NCI-H2081 treated with DMSO at 0.1 percent for 48 hours (cell line): ENCODE measurements at places on chromosomes 4 and X.

GRCh38 chrX:44261286-44261685, 82.2 kb downstream of the EFHC2 start:
- no peak for DNase-seq

DNA sequence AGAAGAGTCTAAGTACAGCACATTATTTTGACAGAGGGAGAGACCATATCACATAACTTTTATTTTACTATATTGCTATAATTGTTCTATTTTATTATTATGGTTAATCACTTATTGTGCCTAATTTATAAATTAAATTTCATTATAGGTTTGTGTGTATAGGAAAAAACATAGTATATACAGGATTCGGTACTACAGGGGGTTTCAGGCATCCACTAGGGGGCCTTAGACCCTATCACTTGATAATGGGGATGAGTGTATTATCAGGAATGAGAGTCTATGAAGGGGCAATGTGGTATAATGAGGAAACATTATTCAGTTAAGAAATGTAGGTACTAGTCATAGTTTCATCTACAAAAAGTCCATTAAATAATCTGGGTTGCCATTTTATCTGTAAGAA, 833.1 kb downstream of the C4orf33 start:
- no peak for DNase-seq

DNA sequence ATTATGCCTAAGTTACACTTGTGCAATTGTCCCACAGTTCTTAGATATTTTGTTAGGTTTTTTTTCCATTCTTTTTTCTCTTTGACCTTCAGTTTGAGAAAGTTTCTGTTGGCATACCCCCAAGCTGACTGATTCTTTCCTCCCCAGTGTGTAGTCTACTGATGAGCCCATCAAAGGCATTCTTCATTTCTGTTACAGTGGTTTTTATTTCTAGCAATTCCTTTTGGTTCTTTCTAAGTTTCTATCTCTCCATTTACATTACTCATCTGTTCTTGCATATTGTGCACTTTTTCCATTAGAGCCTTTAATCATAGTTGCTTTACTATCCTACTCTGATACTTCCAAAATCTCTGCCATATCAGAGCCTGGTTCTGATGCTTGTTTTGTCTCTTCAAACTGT, 31.9 kb downstream of the CASP6 start:
- DNase-seq, result no peak

GRCh38 chr4:152106113-152106763, 345.4 kb upstream of the GATB start:
- DNase-seq, result no peak

GRCh38 chr4:176805155-176805554, 12.4 kb upstream of the VEGFC start:
- no peak for DNase-seq

DNA sequence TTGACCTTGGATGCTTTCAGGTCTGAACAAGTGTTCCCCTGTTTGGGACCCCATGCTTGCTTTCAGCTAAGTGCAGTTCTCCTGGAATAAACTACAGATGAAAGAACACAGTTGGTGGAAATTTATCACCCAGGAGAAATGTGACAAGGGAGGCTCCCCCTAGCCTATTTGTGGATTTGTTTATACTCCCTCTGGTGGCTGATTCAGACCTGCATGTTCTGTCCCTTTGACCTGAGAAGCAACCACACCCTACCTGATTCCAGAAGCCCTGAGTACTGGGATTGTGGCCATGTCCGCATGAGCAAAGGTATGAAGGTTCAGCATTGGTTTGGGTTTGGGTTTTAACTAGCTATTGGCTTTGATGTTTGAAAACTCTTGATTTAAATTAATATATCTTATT, 440.9 kb downstream of the MID1IP1 start:
- no peak for DNase-seq

DNA sequence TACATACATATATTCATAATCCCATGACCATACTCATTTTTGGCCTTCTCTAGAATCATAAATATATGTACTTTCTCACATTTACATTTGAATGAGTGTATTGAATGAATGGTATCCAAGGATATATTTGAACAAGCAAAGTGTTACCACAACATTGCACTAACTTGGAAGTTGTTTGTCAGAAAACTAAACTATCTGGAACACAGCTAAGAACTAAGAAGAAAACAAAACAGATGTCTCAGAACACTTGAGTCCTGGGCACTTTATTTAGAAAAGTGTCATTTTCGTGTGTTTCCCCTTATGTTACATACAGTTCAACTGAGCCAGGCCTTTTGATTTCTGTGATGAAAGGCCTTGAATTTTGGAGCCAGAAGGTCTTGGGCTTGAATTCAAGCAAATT, 466.7 kb upstream of the FAT1 start:
- DNase-seq, result no peak

- no peak for DNase-seq
These were observed 25.3 kb downstream of the USP46 start for GRCh38 chr4:52633846-52634245.

DNA sequence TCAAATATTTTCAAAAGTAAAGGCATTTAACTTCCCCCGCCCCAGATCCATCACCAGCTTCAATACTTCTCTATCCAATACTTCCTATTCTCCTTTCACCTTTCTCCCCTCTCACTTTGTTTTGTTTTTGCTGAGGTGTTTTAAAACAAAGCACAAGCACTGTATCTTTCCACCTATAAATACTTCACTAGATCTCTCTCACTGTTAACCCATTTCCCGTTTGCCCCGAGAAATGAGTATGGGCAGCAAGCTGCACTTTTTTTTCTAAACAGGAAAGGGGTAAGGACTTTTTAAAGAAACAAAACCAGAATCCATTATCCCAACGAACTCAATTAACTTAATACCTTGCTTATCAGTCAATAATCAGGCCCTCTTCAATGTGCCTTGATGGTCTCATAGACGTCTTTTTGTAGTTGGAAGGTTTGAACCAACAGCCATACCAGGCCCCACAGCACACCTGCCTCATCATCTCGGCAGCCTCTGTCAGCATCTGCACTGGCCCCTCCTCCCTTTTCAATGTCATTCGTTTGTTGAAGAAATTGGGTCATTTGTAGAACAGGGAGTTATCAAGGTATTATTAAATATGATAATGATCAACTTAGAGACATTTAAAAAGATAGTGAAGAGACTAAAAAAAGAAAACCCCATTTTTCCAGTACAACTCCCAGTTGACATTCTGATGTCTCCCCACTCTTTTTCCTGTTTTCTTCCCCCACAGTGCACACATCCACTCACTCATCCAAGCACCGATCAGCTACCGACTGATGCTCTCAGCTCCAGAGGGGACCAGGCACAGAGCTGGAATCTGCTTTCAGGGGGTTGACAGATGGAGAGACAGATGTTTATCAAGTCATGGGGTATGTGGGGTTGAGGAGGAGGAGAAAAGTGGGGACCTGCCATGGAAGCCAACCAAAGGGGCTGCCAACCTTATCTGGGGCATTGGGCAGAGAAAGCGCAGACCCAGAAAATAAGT, 25.8 kb downstream of the CRMP1 start:
- no peak for DNase-seq

DNA sequence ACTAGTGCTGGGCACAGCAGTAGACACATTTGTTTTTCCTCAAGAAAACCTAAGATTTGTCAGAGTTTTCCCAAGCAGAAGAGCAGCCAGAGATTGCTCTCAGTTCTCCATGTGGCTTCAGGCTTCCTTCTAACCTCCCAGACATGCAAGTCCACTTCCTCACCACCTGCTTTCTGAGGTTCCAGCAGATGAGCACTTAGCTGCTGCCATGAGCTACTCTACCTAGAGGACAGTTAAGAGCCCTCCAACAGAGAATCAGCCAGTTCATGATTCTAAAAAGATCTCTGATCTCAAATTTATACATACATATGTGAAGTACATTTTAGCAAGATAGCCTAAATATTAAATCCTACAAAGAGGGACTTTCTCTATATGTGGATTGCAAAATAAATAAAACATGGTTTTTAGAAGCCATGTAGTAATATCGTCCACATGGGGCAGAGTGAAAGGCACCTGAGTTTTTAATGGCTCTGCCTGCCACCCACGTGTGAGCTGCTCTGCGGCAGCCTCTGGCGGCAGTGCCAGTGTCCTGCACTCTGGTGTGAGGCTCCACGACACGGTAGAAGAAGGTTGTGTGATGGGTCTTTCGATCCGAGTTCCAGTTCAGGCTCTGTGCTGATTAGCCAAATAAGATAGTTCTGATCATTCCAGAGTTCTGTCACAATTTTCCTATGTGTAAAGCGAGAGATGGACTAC, 10.3 kb downstream of the CYP4V2 start:
- DNase-seq, result no peak

DNA sequence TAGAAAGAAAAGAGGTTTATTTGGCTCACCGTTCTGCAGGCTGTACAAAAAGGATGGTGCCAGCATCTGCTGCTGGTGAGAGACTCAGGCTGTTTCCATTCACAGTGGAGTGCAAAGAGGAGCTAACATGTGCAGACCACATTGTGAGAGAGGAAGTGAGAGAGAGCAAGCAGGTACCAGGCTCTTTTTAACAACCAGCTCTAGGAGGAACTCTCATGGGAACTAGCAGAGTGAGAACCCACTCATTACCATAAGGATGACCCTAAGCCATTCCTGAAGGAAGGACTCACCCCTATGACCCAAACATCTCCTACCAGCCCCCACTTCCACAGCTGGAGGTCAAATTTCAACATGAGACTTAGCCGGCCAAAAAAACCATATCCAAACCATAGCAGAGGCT, 158.6 kb upstream of the ADGRL3 start:
- no peak for DNase-seq

DNA sequence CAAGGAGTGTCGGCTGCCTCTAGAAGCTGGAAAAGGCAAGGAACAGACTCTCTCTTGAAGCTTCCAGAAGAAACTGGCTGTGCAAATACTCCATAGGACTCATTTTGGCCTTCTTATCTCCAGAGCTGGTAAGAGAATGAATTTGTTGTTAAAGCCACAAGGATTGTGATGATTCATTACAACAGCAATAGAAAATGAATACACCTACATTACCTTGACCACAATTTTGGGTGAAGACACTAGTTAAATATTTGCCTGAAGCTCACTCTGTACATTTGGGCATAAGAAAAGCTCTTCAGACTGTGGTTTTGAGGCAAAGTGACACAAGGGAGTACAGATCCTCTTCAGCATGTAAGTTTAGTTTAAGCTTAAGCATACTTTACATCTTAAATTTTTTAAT, 134.5 kb upstream of the TLL1 start:
- DNase-seq, result no peak

DNA sequence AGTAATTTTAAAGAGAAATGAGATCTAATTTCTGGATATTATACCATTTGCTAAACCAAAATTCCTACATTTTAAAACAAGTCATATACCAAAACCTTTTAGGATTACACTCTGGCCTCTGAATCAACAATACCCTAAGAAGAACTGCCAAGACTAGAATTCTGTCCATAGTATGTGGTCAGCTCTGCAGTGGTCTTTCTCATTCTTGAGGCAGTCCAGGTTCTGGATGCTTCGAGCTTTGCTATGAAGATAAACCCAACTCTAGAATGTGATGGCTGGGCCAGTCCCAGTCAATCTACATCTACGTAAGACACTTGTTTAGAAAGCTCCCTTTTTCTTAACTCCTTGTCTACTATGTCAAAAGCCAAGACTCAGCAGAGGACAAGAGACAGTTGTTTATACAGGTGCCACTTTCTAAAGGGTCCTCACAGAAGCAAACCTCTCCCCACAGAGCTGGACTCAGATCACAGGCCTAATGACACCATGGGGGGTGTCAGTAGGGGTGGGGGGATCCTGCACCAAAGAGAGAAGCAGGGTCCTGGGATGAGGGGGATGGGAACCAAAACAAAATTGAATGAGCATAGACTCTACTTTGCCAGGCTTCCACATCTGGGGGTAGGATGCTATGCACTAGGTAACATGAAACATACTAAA, 63.2 kb downstream of the SH3RF1 start:
- DNase-seq, result no peak

DNA sequence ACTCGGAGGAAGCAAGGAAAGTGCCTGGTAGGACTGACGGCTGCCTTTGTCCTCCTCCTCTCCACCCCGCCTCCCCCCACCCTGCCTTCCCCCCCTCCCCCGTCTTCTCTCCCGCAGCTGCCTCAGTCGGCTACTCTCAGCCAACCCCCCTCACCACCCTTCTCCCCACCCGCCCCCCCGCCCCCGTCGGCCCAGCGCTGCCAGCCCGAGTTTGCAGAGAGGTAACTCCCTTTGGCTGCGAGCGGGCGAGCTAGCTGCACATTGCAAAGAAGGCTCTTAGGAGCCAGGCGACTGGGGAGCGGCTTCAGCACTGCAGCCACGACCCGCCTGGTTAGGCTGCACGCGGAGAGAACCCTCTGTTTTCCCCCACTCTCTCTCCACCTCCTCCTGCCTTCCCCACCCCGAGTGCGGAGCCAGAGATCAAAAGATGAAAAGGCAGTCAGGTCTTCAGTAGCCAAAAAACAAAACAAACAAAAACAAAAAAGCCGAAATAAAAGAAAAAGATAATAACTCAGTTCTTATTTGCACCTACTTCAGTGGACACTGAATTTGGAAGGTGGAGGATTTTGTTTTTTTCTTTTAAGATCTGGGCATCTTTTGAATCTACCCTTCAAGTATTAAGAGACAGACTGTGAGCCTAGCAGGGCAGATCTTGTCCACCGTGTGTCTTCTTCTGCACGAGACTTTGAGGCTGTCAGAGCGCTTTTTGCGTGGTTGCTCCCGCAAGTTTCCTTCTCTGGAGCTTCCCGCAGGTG, 637 bp downstream of the AR start:
- no peak for DNase-seq

DNA sequence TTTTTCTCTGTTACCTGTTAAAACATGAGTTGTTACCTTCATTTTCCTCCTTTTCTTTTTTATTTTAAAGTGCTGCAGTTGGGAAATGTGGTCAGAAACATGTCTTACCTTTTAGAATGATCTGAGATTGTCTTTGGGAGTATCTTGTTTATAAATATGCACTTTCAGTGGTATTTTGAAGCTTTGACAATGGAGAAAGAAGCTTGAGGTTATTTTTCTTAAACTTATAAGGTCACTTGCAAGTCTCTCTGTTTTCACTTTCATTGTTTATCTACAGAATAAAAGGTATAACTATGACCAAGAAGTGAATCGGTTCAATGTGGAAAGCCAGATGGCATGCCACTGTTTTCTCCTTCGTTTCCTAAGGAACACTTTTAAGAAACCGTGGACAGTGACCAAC, 167.5 kb upstream of the SLC7A11 start:
- DNase-seq, result no peak

DNA sequence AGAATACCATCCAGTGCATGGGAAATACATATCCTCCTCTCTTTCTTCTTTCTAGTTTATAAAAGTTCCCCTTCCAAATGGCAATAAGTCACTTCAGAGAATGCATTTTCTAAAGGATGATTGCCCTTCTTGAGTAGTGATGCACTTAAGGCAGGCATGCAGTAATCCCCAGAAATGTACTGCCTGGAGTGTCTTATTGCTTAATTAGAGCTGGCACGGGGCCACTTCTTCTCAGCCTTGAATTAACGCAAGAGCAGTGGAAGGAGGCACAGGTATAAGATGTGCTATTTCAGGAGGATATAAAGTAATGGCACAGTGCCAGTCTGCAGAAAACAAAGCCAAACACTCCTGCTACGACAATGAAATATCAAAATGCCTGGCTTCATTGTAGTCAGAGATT, 371.4 kb upstream of the FAM241A start:
- no peak for DNase-seq
